Esophagus muscularis mucosa (tissue), 4 donors: ENCODE measurements at places on chromosomes 16 and 17. TPM values are rescaled to one million over a fixed set of nuclear protein-coding genes. Genes with fewer than 3 reads are reported as not detected.

Gene KIF1C
- total RNA-seq = 212 TPM

Gene CLEC18C
- not detected for total RNA-seq

- DNase-seq = no peak
These were observed 5.0 kb downstream of the IGFBP4 start for GRCh38 chr17:40448213-40448638.

- peak; percentile 97 for DNase-seq
These were observed at the start of gene RND2 for GRCh38 chr17:43024407-43025289. Gene RND2 (plus strand): TSS chr17:43025231. CDS start chr17:43025348, 117 bp downstream.

DNA sequence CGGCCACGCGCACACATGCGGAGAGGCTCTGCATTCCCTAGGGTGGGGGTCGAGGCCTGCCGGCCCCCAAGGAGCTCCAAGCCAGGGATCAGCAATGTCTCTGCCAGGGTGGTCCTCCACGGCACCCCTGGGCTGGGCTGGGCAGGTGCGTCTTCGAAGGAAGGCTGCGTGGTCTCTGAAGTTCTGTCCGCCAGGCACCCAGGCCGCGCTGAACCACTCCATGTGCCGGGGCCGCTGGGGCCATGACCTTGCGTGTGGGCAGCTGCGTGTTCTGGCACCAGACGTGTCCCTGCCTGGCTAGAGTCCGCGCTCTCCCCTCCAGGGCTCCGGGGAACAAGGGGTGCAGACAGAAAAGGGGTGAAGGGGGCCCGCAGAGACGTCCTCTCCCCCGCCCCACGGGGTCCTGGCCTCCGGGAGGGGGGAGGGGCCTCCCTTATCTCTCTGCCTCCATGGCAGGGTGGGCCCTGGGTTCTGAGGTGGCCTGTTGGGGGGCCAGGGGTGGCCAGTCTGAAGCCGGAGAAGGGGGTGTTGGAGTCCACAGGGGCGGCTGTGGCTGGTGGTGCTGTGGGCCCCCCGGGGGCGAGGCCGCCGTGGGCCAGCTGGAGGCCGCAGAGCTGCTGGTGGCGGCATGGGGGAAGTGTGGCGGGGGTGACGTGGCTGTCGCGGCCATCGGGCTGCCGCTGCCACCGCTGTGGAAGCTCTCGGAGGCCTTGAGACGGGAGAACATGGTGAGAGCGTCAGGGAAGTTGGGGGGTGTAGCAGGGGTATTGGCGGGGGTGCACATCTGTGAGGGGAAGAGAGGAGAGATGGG, 5.3 kb downstream of the UBALD1 start:
- no peak for DNase-seq

Gene PLEKHH3
- total RNA-seq = 26.2 TPM

Gene HCRT
- total RNA-seq = not detected
